ENCODE measurements at places on chromosomes 5 and 9.

DNA sequence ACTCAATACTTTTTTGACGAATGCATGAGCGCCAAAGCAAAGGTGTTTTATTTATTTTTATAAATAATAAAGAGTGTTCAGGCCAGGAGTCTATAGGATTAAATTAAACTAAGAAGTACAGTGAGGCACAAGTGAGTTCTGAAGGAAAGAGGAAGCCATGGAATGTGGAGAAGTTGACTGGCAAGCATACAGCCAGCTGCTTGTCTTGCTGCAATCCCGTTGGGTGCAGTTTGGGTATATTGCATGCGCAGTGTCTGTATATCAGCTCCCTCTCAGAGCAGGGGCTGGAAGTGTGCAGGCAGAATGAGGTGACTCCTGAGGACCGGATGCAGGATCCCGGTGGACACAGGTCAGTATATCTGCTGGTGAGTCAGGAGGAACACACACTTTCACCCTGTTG lies 315.6 kb downstream of the ZSWIM6 start:
- DNase-seq = no peak

DNA sequence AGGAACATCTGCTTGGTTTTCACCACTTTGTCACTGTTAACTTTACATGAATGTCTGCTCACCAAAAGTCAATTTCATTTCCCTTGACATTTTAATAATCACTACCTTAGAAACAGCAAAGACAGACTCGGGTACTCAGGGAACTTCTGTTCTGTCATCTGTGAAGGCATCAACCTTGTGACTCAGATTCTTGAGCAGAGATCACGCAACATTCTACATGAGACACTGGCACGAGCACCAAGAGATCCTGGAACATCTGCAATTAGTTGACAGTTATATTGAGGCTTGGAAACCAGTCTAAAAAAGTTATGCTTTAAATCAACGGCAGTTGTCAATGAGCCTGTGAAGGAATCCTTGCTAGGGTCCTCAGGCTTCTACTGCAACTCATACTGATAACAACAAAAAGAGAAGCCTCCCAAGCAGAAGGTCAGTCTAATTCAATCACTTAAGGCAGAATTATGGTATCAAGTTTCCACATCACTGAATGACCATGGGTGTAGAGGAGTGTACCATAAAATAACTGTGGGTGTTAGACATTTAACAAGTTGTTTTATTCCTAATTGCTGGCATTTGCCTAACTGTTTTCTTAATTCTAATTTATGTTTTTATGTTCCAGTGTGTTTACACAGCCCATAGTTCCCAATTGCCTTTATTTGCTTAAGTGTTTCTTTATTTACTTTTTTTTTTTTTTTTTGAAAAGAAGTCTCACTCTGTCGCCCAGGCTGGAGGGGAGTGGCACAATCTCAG lies 3.3 kb upstream of the PBX3 start:
- DNase-seq = no peak

- DNase-seq = no peak
Observed at GRCh38 chr9:6072865-6073264, 57.4 kb upstream of the RANBP6 start.

GRCh38 chr5:78553580-78554353 lies 94.8 kb downstream of the LHFPL2 start:
- no peak for DNase-seq

DNA sequence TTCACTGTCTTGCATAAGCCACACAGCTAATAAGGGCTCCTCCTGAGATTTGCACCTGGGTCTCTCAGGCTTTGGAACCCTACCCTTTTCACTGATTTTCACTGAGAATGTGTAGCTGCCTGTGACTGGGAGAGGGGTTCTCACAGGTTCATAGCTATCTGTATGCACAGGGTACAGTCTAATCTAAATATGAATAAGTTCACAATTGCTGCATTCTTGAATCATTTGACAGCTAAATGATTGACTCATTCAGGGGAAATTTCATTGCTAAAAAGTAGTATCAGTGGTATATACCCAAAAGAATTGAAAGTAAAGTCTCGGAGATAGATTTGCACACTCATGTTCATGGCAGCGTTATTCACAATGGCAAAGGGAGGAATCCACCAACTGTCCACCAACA lies 140.7 kb downstream of the BOD1 start:
- DNase-seq = no peak

- DNase-seq = no peak
Observed at GRCh38 chr9:32247168-32247567, 137.3 kb upstream of the ACO1 start.

DNA sequence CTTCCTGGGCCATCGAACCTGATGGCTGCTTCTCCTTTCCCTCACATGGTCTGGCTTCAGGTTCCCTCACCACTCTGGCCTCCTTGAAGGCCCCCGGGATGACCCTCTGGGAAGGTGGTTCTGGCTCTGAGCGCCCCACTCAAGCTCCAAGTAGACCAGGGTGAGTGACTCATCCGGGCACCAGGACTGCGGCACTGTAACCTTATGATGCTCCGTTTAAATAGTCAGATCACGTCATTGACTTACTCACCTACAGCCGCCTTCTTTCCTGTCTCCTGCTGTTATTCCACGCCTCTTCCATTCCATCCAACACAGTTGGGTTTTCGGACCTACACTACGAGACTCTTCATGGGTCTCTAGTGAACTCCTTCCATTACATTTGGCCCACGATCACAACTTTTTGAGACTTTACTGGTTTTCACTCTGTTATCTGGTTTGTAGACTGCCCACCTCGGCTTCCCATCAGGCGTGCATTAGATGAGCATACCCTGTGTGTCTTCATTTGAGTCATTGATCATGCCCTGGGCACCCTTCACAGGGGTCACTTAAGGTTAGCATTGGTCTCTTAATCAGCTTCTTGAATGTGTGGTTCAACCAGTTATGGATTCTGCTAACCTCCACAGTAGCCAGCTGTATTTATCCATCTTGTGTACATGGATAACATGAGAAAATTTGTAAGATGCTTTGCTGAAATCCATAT lies 138.8 kb upstream of the LMX1B start:
- no peak for DNase-seq

DNA sequence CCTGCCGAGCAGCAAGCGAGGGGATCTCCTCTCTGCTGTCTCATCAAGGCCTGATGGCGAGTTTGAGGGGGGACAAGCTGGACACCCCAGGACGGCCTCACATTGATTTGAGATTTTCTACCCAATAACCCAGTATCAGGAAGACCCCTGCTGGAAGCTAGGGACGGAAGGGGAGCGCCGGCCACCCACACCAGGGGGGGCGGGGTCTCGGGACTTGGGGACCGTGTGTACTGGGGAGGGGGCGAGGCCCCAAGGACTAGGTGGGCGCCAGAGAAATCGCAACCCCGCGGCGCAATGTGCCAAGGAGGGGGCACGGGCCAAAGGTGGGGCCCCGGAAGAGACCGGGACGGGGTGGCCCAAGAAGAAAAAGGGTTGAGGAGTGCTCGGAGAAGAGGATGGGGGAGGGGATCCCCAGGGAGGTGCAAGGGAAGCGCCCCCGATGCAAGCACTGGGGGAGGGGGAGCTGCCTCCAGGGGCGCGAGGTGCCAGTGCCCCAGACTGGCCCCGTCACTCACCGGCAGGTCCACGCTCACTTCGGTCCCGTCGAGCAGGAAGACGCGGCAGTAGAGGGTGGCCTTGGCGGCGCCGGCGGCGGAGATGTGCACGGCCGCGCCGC lies 1.1 kb downstream of the EPB41L4B start:
- peak; percentile 46 for DNase-seq

DNA sequence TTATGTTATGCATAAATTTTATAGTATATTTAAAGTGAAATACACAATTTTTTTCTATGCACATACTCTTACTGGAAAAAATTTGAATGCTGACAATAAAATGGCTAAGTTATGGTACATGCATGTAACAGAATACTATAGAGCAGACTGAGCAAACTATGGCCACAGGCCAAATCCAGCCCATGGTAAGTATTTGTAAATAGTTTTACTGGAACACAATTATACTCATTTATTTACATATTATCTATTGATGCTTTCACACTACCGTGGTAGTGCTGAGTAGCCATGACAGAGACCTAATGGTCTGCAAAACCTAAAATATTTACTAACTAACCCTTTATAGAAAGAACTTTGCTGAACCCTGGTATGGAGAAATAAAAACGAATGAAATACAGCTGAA lies 45.7 kb downstream of the TEX10 start:
- no peak for DNase-seq

DNA sequence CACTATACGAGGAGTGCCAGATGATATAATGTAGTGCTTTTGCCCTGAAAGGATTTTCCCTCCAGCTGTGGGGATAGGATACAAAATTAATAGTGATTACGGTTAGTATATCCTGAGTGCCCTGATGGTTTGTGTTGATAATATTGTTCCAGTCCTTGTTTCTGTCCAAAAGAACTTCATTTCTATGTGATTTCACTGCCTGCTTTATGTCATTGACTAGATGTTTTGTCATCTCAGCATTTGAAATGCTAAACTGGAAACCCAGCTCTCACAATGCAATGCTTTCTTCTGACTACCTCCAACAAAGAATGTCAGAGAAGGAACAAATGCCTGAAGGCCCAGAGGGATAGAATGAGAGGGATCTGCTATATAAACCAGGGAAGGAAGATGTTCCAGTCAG lies 177.8 kb downstream of the NIPBL start:
- no peak for DNase-seq

GRCh38 chr9:6819112-6819511 lies 61.3 kb downstream of the KDM4C start:
- DNase-seq = no peak

GRCh38 chr5:90368454-90369246 lies 40.9 kb downstream of the CETN3 start:
- no peak for DNase-seq

GRCh38 chr5:127621601-127622325 lies 27.1 kb upstream of the CTXN3 start:
- DNase-seq = no peak

DNA sequence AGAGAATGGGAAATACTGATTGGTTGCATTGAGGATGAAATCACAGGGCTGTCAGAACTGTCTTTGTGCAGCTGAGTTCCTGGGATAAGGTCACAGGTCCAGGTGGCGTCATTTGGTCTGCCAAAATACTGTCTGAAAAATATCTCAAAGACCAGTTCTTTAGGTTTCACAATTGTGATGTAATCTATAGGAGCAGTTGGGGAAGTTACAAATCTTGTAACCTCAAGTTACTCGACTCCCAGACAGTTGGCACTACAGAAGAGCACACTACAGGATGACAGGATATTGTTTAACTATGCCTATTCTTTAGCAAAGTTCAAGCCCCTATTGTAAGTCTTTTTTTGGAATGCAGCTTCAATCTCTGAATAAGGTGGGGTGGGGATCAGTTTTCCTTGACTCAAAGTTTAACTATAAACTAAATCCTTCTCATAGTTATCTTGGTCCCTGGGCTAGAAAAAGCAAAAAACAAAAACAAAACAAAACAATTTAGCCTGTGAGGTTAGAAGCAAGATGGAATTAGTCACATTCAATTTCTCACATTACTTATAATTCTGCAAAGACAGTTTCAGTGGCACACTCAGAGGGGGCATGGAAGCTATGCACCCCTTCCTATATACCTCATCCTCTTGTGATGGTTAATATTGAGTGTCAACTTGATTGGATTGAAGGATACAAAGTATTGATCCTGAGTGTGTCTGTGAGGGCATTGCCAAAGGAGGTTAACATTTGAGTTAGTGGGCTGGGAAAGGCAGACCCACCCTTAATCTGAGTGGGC lies 276.0 kb downstream of the AUH start:
- no peak for DNase-seq

- DNase-seq = no peak
Observed at GRCh38 chr5:141903261-141903660, 20.4 kb upstream of the DELE1 start.

DNA sequence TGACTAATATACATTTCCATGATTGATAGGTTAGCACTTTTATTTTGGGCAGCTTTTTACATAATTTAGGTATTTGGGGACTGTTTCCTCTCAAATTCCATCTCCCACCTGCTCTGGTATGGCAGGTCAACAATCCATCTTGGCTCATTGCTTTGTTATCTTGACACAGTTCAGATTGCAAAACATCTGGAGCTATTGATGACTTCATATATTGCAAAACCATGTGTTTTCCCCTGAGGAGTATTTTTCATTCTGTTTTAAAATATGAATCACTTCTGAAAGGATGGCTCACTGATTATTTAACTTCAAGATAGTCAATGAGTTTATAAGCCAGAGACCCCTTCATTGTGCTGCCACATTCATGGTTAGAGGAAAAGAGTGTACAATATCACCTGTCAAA lies 1206.0 kb upstream of the C9orf72 start:
- DNase-seq = peak; percentile 31

- DNase-seq = no peak
Observed at GRCh38 chr5:123265551-123265950, 157.7 kb downstream of the CEP120 start.

DNA sequence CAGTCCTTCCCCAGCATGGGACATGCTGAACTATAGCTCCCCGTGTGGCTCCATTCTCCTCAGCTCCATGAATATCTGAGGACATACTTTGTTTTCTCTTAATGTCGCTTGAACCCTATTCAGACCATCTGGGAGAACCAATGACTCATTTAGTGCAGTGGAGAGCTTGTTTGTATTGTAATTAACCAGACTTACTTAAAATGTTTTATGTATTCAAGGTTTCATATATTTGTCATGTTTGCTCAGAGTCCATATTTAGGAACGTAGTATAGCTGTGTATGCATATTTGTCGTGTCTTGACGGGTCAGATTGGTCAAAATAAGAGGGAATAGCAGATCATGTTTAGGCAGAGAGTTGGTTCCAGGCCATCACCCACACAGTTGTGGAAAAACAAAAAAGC lies 150.1 kb upstream of the NTRK2 start:
- no peak for DNase-seq

DNA sequence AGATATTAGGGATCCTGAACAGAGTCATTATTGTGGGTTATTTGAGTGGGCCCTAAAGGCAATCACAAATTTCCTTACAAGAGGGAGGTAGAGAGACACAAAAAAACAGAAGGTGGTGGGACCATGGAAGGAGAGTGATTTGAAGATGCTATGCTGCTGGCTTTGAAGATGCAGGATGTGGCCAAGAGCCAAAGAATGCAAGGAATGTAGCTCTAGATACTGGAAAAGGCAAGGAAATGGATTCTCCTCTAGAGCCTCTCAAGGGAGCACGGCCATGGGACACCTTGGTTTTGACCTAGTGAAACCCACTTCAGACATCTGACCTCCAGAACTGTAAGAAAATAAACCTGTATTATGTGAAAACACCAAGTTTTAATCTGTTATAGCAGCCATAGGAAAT lies 53.8 kb downstream of the TTC39B start:
- no peak for DNase-seq

DNA sequence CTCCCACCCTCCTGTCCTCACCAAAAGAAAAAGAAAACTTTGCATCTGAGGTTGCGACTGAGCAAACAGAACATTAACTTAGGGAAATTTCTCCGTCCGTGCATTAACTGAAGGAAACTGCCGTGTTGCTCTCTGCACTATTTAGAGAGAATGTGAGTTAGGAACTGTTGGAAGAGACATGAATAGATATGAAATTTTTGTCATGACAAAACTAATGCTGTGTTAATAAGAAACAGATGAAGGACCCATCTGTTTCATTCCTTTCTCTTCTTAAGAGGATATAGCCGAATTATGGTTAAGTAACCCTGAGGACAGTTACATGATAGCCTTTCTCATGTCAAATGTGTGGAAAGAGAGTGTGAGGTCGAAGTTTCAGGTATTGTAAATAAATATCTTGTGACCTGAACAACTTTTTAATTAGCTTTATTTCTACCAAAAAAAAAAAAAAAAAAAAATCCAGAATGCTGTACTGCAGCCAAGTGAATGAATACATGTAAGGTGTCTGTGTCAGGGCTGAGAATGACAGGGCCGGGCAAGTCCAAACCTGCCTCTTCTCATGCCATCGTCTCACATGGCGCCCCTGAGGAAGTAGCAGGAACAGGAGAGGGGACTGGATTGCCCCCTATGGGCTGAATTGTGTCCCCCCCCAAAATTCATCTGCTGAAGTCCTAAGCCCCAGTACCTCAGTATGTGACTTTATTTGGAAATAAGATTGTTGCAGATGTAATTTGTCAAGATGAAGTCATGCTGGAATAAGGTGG lies 35.6 kb upstream of the ANKRD33B start:
- no peak for DNase-seq
